ENCODE measurements at places on chromosomes 5 and 9.
A peak's percentile ranks its signal among the peaks of the same experiment; 100 is the strongest.

DNA sequence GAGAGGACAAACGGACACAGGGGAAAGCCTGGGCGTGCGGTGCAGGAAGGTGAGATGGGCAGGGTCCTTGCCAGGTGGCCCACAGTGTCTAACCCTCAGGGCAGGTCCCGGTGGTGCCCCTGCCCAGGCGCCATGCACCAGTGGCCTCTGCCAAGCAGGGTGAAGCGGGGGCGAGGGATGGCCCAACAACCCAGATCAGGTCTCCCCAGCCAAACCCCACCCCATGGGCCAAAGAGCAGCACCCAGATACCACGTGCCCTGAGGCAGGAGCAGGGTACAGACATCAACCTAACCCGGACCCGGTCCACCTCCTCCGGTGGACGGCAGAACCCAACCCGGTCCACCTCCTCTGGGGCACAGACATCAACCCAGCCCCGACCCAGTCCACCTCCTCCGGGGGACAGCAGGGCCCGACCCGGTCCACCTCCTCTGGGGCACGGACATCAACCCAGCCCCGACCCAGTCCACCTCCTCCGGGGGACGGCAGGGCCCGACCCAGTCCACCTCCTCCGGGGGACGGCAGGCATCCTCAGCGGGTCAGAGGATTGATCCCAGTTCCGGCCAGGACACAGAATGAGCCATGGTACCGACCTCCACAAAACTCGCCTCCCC lies 12.8 kb downstream of the SLC12A7 start:
- no peak for DNase-seq

- no peak for DNase-seq
Observed at GRCh38 chr5:170111088-170111785, 5.5 kb downstream of the FOXI1 start.

GRCh38 chr9:137694236-137694959 lies 75.6 kb downstream of the EHMT1 start:
- DNase-seq: no peak

DNA sequence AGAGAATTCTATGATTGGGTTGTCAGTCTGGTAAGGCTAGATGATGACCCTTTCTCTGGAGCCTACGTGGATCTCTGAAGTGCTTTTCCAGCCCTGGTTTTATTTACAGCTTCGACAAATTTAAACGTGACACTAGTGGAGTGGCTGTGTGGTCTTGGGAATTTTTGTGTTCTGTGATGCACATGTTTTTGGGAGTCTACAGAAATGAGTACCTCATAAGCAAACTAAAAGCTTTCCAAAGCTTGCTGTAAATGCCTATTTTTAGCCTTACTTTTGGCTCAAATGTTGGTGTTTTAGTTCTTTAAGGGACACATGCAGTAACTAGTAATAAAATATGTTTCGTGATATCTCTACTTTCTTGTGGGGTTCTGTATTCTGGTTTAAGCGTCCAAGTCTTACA lies 3.3 kb downstream of the LARP1 start:
- no peak for DNase-seq

DNA sequence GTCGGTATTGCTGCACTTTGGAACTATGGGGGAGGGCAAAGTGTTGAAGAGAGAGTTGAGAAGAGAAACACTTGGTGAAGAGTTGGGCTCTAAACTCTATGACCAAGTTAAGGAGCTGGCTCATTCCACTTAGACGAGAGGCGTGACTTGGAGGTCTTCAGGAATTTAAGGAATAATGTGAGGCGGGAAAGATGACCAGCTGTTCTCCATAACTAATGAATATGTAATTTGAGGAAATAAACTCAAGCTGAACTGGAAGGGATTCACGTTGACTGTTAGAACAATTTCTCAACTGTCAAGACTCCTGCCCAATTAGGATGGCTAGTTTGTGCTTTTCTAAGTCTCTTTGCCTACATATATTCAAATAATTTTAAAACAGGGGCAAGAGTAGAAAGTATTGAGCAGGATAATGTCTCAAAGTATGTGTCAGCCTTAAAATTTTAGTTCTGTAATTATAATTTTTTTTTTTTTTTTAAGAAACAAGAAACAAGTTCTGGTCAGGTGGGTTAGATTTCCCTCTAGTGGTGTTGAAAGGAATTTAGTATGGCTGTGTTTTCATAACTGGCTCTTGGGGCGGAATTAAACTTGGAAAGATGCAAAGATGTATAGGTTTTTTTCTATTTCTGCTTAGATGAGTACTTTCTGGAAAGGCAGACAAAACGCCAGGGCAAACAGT lies 33.4 kb downstream of the TMEM252 start:
- DNase-seq: peak; percentile 4

DNA sequence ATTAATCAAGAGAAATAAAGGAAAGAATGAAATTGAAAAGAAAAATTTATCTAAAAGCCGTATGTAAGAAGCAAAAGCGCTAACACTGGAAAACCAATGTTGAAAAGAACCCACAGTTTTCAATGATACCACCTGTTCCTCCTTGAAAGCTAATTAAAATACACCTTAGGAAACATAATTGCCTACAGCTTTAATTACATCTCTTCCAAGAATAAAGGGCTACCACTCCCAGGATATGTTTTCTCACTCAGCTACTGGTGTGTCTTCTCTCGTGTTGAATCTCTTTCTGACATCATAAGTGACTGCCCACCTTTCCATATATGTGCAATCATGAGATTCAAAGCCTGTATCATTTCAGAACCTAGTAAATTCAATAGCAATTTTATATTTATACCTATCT lies 880.6 kb upstream of the DMAC1 start:
- DNase-seq: no peak

GRCh38 chr9:116066221-116066620 lies 87.4 kb upstream of the PAPPA start:
- DNase-seq: no peak

DNA sequence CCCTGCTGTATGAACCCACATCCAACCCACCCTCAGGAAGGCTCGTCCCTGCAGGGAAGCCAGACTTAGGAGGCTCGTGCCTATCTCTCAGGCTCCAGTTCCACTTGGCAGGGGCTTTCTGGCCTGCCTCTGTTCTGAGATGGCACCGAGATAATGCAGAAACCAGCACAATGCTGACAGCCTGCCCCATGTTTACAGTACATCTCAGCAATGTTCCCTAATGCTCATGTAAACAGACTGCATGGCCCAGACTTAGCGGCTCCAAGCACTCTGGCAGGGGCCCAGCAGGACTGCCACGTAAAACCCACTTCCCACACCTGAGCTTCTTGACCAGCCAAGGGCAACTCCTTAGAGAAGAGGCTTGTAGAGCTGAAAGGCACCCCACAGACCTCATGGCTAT lies 499.5 kb upstream of the BRINP1 start:
- DNase-seq: no peak

DNA sequence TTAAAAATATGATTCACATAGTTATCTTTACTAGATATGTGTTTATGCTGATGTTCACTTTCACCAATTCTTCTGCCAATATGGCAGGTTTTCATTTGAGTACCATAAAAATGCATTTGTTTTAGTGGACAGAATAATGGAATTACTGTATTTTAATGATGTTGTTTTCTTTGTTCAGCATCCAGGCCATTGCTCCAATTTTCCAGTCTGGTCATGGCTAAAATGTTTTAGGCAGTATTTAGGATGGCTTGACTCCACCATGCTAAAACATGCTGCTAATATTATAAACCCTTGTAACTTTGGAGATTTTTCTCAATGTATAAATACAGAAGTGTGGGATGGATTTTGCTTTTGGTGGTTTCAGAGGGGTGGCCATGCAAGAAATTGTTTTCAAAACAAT lies 273.0 kb upstream of the RPS23 start:
- no peak for DNase-seq
